GM03348 (cell line): ENCODE measurements at places on chromosomes 16 and 17.

DNA sequence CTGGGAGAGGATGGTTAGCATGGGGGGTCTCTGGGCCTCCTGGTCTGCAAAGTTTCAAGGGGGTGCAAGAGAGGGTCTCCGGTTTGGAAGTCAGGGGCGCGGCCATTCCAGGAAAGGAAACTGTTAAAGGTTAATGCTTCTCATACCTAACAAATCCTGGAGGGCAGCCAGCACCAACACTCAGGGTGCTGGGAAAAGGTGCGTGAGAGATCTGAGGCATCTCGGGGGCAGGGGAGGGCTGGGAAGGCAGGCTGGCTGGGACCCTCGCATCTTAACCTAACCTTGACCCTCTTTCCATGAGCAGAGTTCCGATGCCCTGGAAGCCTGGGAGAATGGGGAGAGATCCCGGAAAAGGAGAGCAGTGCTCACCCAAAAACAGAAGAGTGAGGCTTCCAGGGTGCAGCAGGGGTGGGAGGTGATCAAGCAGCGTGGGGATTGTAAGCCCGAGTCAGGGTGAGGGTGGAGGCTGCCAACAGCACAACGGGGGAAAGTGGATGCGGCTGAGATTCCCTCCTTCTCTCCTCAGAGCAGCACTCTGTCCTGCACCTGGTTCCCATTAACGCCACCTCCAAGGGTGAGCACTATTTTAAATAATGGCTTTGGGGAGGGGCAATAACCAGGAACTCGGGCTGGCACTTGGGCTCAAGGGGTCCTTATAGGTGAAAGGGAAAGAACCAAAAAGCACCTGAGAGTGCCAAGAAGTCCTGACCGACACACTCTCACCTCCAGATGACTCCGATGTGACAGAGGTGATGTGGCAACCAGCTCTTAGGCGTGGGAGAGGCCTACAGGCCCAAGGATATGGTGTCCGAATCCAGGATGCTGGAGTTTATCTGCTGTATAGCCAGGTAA, 996 bp downstream of the TNFSF13 start:
- DNase-seq, result no peak

DNA sequence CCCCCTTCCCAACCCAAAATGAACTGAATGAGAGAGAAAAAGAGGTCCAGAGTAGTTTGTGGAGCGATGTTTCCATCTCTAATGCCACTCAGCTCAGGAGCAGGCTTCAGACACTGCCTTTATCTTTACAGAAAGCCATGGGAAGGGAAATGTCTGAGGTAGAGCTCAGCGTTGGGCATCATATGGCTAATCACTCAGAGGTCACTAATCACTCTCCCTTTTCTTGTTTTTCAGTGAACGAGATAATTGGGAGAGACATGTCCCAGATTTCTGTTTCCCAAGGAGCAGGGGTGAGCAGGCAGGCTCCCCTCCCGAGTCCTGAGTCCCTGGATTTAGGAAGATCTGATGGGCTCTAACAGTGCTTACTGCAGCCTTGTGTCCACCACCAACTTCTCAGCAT, 9.8 kb downstream of the ESRP2 start:
- DNase-seq, result no peak

- DNase-seq, result no peak
These were observed 256 bp downstream of the SYNGR3 start for GRCh38 chr16:1990101-1990350.

GRCh38 chr16:82488460-82488859, 138.3 kb upstream of the CDH13 start:
- no peak for DNase-seq

DNA sequence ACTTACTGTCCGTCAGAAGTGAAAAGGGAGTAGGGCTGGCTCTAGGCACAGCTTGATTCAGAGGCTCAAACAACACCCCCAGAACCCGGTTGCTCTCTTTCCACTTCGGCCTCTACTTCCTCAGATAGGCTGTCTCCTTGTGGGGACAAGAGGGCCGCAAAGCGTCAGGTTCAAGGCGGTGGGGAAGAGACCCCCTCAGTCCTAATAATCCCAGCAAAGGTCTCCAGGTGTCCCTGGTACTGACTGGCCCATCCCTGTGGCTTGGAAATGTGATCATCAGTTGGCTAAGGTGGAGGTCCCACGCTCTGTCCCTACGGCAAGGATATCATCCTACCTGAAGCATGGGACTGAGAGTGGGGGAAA, 26.0 kb downstream of the NGFR start:
- no peak for DNase-seq

GRCh38 chr16:12742741-12743140, 60.9 kb downstream of the CPPED1 start:
- no peak for DNase-seq
